Fibroblast of lung (primary cell): ENCODE measurements at places on chromosomes 1 and 21.

DNA sequence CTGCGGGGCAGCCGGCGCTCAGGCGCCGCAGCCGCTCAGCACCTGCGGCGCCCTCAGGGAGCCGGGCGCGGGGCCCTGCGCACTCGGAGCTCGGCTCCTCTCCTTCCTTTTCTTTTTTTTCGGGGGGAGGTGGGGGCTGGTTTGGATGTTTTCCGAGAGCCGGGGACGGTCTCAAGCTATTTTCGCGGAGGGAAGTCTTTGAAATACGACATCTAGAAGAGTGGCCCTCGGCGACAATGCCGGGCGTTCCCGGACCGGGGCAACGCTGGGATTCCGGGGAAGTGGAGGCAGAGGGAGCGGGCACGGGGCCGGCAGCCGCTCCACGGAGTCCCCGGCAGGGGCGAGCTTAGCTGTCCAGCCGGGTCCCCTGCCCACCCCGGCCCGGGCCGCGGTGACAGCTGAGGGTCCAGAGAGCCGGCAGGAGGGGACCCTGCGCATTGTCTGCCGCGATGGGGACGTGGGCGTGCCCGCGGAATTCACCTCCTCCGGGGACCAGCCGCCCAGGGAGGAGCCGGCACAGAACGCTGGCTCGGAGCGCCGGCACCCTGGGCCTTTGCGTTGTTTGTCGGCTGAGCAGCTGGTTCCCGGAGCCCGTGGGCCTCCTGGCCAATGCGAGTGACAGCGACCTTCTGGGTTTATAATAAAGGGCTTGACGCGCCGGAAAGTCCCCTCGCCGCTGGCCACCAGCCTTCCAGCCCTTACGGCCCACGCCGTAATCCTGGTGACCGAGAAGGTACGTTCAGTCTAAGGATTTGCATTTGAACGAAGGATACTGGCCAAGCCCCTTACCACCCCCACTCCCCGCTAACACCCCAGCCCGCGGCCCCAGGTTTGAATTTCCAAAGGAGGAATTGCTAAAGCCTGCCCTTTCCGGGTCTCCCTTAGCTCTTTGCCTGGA lies 582 bp downstream of the SLC37A1 start:
- DNase-seq: no peak

- no peak for DNase-seq
Observed at GRCh38 chr1:76933847-76934815, 66.9 kb downstream of the ST6GALNAC5 start.

- DNase-seq: no peak
Observed at GRCh38 chr1:240404286-240404685, 207.7 kb downstream of the GREM2 start.

GRCh38 chr1:10237157-10237539 lies 26.8 kb downstream of the KIF1B start:
- DNase-seq: no peak

DNA sequence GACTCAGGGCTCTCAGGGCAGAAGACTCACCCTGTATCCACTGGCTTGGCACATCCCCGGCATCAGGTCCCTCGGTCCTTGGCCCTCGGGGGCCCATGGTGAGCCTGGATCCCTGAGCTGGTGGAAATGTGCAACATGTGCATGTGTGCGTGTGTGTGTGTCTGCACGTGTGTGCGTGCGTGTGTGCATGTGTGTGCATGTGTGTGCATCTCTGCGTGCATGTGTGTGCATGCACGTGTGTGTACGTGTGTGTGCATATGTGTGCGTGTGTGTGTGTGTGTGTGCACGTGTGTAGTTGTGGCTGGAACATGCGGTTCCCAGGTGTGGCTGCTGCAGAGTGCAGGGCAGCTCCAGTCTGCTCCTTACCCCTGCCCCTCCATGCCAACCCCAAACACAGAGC lies 51.3 kb downstream of the UMODL1 start:
- DNase-seq: no peak

DNA sequence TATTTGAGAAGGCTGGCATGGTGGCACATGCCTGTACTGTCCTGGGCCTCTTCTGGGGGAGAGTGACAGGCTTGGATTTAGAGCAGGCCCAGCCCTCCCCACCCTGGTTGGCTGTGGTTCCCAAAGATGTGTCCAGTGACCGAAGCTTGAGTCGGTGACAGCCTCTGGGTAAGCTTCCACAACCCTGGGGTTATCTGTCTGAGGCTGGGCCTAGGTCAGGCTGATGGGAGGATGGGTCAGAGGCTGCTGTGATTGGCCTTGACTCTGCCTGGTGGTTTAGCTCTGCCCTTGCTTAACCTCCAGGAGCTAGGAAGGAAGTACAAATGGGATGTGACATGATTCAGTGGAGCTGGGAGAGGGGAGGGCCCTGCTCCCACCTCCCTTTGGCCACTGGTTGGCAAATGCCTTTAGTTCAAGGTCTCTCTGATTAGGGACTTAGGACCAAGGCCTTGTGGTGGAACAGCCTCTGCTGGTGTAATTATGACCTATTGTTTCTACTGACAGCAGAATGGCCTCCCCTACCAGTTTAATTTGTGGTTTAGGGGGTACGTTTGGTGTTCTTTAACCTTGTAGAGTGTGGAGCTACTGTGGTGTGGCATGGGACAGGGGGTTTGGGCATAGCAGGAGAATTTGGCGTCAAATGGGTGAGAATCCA lies 16.6 kb downstream of the NUDC start:
- DNase-seq: no peak

- no peak for DNase-seq
Observed at GRCh38 chr1:116544588-116545358, 26.1 kb downstream of the CD58 start.

GRCh38 chr1:184755226-184756065 lies 788 bp upstream of the EDEM3 start:
- peak; percentile 46 for DNase-seq

DNA sequence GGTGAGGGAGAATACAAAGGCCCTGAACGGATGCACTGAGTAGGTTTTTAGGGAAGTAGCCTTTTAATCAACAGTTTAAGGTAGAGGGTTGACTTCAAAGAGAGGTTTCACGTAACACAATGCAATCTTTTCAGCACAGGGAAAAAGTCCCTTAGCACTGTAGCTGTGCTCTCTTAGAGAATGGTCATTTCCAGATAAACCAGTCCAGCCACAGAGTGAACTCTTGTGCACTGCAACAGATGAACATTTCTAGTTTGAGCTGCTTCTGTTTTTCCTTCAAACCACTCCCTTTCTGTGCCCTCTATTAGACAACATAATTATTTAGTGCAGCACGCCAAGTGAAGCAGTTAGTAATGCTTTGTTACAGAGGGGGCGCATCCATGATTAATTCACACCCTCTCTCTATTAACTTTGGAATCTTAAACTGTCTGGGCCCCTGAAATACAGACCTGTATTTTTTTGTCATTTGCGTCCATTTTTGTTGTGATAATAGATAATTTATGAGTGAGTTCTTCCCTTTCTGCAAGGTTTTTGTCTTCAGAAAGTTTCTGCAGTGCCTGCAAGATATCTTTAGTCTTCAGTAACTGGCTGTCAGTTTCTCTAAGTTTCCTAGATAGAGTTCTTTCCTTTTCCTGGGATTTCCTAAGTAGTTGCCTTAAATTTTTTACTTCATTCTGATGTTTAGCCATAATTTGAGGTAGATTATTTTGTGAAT lies 22.9 kb downstream of the LCA5L start:
- no peak for DNase-seq

GRCh38 chr1:219812491-219813203 lies 115.7 kb downstream of the SLC30A10 start:
- DNase-seq: peak; percentile 80

DNA sequence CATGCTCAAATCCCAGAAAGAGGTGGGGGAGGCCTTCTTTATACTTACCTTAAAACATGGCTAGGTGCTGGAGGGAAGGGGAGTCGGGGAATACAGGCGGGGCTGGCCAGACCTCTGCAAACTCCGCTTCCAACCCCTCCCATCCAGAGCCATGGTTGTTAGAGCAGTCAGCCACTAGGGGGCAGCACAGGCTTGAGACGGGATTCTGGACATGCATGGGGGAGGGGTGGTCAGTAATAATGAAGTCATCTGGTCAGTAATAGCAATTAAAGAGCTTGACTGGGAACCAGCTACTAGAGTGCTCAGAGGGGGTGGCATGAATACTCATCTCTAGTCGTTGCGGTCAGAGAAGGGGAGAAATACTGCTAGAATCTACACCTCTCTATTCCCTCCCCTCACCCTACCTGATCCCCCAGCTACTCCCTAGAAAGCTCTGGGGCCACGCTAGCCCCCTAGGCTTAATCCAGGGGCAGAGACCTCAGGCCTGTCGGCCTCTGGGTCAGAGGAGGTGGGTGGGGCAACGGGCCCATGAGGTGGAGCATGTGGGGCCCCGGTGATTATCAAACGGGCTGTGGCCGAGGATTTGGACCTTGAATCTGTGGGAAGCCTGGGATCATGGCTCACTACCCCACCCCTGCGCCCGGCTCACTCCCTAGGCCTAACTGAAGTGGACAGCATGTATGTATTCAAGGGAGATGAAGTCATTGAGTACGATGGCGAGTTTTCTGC lies 2.9 kb downstream of the CASQ1 start:
- DNase-seq: peak; percentile 79

DNA sequence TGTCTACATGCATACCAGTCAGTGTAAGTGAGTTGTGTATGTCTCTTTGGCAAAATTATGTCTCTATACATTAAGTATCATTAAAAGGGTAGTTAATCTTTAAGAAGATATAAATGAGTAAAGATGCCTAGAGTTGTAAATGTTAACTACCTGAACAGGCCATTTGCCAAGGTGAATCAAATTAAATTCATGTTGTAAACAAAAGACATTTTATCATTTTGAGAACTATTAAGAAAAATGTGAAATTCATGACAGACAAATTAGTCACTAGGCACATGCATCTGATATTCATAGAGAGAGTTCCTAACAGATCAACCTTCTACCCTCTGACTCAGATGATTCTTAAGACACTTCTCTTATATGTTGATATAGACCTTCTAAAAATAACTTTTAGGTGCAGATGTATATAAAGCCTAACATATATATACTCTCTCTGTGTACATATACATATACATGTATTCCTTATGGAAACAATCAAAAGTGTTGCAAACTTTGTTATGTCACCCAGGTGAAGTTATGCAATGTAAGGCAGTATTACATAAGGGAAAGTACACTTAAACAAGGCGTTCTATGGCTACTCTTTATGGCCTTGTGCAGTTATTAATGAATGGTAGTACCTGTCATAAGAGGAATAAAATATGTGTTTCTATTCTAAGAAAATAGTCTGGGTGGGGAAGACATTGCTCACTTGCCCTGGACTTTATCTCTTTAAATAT lies at the start of gene TMPRSS15:
Gene TMPRSS15, minus strand, starts transcription at position 51 of the 716 bp plus-strand sequence. CDS start 163 bp downstream, outside the sequence.
- DNase-seq: no peak

DNA sequence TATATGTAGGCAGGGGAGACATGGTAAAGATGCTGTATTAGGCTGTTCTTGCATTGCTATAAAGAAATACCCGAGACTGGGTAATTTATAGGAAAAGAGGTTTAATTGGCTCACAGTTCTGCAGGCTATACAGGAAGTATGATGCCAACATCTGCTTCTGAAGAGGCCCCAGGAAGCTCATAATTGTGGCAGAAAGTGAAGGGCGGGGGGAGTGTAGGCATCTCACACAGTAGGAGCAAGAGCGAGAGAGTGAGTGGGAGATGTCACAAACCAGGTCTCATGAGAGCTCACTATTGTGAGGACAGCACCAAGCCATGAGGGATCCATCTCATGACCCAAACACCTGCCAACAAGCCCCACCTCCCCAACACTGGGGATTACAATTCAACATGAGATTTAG lies 21.1 kb downstream of the MAN1A2 start:
- DNase-seq: no peak

GRCh38 chr21:46092026-46092764 lies 5.7 kb upstream of the COL6A2 start:
- peak; percentile 99 for DNase-seq

DNA sequence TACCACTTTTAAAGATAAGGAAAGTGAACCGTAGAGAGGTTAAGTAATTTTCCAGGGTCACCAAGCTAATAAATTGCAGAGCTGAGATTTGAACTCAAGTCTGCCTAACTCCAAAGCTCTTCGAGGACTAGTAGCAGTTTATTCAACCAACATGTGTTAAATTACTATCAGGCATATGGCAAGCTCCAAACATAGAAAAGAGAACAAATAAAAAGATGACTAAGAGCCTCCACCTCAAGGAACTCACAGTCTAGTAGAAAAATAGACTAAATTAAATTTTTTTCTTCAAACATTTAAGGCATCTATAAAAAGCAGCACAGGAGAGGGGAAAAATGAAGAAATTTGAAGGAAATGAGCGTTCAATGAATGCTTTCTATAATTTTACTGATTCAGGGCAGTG lies 22.2 kb downstream of the SLC9C2 start:
- DNase-seq: no peak

GRCh38 chr1:50516056-50516455 lies 92.8 kb upstream of the DMRTA2 start:
- DNase-seq: no peak

DNA sequence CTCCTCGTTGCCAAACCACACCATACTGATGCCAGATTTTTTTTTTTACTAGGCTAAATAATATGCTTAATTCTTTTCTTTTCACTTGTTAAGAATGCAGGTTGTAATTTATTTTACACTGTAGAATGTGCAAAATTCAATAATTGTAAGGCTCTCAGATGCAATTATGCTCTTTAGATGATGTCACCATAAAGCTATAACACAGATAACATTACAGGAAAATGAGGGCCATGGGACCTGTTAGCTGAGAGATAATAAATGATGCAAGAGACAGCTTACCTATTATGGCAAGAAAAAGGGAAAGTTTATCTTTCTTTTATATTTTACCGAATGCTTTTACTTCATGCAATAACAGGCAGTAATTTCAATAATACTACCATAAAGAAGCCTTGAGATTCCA lies 35.4 kb downstream of the CHRM3 start:
- DNase-seq: no peak
